CD4-positive, CD25-positive, alpha-beta regulatory T cell (primary cell): ENCODE measurements at places on chromosomes 3 and 15.
A peak's percentile ranks its signal among the peaks of the same experiment; 100 is the strongest.

- DNase-seq: no peak
Observed at GRCh38 chr3:193943851-193944517, 192.0 kb upstream of the HES1 start.

GRCh38 chr15:60389261-60390077 is 8.3 kb downstream of the ANXA2 start:
- DNase-seq: peak; percentile 55

GRCh38 chr3:196315821-196316220 is 2.2 kb downstream of the DYNLT2B start:
- no peak for DNase-seq

GRCh38 chr15:80121546-80121945 is 31.3 kb upstream of the FAH start:
- DNase-seq: no peak

DNA sequence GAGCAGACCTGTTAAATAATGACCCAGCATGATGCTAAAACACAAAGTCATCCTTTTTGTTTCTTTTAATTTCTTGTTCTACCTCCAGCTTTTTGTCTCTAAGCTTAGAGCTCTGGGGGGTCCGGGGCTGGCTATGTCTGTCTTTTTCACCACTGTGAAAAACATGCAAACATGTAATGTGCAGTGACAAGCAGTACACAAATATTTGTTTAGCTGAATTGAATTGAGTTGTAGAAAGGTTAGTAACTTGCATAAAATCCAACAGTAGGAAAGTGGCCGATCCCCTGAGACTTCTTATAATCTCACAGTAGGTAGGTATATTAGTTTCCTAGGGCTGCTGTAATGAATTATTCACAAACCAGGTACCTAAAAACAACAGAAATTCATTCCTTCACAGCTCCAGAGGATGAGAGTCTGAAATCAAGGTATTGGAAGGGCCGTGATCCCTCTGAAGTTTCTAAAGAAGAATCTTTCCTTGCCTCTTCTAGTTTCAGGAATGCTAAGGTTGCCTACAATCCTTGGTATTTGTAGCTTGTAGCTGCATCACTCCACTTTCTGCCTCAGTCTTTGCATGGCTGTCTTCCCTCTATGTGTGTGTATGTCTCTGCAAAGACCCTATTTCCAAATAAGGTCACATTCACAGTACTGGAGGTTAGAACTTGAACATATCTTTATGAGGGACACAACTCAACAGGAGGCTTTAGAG is 32.7 kb downstream of the ARL14 start:
- no peak for DNase-seq

DNA sequence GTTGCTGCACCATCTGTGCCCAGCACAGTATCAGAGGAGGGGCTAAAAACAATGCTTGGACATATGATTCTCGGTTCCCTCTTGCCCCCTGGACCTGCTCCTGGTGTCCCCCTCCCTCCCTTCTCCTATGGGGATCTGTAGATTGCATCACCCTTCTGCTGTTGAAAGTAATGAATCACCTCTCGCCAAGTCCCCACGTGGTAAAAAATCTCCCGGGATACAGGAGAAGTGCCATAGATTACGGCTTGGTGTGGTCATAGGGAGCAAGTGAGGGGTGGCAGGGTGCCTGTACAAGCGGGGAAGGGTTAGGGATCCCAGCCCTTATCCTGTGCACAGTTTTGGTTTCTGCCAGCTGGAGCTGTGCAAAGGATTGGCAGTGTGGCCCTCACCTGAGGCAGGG is 37.7 kb downstream of the AMOTL2 start:
- no peak for DNase-seq

- peak; percentile 7 for DNase-seq
Observed at GRCh38 chr15:54082836-54083492, 104.7 kb downstream of the UNC13C start.

- DNase-seq: no peak
Observed at GRCh38 chr3:72255191-72255590, 470.2 kb upstream of the PROK2 start.

DNA sequence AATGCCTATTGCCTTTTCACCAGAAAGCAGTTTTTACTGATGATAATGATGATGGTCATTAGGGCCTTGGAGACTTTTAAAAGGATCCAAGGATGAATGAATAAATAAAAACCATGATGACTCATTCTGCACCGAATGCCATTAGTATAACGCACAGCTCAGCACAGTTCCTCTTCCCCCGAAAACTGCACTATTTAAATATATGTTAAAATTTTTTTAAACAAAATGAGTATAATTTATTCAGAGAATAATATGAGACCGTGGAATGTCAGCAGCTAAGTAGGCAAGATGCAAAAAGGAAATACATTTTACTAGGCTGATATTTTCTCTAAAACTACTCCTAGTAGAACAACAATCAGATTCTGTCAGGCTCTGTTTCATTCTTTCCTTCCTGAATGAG is 83.4 kb upstream of the NANOGP8 start:
- no peak for DNase-seq

DNA sequence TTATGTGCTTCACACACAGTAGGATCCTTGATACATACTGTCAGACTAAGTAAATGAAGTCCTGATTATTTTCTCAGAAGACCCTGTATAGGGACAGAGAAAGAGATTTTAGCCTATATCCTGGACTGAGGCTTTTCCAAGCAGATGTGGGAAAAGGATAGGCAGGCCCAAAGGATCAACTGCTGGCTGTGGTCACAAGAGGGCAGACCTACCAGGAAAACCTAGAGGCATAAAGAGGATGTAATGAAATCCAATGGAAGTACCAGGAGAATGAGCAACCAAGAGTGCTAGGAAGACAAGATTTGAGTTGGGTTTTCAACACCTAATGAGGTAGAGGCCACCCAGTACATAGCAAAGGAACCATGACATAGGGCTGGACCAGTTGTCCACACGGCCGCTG is 23.1 kb downstream of the DCLK3 start:
- DNase-seq: no peak

DNA sequence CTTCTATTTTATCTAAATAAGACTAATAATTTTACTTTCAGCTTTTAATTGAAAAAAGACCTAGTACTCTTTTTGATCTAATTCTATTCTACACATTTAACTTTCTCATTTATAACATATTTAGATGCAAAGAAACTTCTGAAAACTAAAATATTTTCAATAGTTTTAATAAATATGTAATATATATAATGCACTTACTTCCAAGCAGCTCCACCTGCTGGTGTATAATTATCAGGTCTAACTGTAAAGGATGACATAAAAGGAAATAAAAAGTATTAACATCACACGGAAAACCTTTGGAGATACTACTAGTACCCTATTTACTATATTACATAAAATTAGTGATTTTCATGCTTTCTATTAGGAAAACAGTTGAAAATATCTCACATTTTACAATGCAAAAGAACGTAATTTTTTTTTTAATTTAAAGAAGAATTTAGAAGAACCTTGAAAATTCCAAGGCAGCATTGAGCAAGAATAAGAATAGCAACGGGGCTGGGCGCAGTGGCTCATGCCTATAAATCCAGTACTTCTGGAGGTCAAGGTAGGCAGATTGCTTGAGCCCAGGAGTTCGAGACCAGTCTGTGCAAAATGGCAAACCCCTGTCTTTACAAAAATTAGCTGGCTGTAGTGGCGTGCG is 10.2 kb downstream of the PLSCR5 start:
- DNase-seq: no peak

DNA sequence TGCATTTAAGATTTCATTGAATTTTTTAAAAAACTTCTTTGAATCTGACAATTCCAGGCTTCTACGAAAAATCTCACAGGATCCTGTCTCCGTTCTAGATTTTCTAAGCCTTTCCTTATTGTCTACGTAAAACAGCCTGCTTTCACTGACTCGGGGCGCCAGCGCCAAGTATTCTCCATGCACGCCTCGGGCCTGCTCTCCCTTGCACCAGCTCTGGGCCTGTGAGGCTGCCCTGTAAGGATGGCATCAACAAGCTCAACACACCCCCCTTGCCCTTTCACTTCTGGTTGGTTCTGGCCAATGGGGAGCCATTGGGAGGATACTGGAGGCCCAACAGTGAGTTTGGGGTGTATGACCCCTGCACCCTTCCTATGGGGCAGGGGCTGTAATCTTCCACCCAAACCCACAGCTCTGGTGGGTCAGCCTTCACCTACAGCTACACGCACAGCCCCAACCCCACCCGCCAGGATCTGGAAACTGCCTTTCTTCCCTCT is 47.8 kb downstream of the SLC41A3 start:
- no peak for DNase-seq

DNA sequence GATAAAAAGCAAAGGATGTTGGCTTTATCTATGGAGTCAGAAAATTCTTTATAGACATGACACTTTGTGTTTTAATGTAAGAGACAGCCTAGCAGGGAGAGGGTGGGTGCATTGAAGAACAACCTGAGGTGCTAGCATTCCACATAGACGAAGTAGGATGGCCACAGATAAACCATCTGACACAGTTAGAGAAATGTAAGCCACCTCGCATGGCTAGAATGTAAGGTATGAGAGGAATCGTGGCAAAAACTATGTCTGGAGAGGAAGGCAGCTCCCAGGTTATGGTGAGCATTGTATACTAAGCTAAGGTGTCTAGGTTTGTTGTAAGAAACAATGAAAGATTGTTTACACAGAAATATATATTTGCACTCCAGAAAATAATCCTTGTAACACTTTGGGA is 194.0 kb upstream of the SLITRK3 start:
- no peak for DNase-seq

- DNase-seq: no peak
Observed at GRCh38 chr15:70235347-70235746, 137.6 kb upstream of the TLE3 start.

DNA sequence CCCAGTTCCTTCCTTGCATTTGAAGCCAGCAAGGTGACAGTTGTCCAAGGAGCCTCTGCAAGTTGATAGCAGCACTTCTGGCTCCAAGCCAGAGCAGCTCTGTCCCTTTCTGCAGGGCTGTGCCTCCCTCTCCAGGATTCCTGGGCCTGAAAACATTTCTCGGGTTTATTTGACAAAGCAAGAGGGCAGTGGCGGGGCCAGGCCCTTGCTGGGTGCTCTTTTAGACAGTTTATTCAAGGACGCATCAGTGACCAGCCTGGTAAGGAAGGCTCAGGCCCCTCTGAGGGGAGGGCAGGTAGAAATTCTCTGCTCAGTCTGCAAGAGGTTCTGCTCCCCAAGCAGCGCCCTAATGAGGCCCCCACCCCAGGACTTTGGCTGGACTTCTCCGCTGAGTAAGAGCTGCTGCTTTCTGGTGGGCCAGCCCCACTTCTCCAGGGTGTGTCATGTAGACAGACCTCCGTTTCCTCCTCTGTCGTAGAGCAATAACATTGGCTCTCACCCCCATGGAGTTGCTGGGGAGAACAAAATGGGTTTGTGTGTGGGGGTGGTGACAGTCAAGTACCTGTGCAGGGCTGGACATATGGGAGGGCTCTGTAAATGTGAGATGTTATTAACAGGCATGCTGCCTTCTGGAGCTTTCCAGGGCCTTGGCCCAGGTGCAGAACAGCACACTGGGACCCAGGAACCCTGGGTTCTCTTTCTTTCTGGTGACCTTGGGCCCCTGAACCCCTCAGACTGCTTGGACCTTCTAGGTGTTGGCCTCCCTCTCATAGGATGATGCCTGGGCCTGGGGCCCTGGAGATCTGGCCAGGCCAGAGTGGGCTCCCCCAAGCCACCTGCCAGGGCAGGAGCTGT is 146.2 kb upstream of the TLE3 start:
- no peak for DNase-seq

DNA sequence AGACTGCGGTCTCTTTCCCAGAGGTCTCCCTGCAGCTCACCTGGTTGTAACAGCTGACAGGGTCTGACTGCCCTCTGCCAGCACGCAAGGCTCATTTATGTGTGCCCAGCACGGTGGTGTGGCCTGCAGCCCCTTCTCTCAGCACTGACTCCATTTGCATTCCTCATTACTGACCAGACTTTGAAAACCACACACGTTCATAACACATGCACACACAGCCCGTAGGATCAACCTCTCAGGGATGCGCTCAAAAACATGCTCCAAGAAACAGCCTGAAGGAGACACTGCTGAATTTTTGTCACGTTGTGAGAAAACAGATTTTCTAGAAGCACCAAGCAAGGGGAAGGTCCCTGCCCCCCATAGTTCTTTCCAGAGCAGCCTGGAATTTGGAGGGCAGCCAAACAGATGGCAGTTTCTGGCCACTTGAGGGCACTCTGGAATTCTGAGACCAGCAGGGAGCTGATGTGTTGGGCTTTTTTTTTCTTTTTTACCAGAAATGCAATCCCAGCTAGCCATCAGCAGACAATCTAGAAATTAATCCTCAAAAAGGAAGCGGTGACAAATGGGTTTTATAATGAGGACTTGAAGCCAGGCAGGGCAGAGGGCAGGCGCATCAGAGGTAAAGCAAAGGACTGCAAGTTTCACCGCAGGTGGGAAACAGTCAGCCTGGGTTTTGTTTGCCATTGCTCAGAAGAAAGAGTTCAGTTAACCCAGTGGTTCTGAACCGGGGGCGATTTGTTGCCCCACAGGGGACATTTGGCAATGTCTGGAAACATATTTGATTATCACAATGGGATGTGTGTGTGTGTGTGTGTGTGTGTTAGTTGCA is 170.5 kb upstream of the PROK2 start:
- DNase-seq: no peak

DNA sequence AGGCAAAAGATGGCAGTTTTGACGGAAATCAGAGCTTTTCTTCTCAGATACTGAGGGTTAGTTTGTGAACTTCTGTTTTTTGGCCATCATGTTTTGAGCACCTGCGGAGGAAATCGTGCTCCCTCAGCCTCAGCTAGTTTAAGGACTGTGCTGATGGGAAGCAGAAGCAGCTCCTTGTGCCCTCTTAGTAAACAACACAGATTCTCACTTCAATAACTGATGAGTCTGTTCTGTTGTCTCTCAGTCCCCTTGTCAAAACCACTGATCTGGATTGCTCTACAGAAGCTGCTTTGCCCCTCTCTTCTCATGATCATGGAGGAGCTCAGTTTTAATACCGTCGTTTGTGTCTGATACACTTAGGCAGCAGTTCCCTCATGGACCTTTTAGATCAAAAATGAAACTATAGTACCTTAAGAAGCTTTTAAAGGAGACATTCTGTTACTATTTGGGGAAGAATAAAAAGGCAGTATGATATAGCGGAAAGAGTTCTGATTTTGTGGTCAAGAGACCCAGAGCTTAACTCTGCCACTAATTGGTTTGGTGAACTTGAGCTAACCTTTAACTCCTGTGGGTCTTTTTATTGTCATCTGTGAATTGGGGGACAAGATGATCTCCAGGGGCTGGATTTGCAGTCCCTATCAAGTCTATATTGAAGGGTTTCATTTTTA is 152.6 kb downstream of the BBX start:
- no peak for DNase-seq

DNA sequence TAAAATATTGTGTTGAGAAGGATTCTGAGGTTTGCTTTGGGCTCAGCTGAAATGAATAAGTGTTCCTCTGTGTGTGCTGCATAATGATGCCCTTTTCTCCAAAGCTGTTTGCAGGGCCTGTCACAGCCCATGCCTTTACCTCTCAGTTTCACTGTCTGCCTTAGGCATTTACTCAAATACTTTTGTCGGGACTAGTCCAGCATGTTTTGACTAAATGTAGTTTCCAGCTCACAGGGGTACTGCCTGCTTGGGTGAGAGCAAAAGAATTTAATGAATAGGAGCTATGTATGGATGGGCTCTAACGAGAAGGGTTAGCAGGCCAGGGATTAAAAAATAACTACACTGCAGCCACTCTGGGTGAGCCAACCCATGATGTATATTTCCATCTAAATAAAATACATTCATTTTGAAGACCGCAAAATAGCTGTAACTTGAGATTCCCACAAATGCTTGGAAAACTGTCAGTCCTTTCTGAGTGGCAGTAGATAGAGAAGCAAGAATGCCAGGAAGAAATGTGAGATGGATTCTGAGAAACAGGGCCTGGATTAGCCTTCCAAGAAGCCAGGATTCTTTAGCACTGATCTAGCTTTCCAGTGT is 549.2 kb upstream of the TBL1XR1 start:
- DNase-seq: peak; percentile 1
